ENCODE measurements at places on chromosomes 6 and 20.

- DNase-seq: no peak
Observed at GRCh38 chr6:27149150-27149549, 98.4 kb upstream of the PRSS16 start.

- DNase-seq: no peak
Observed at GRCh38 chr20:19748681-19749080, 9.4 kb upstream of the RIN2 start.

GRCh38 chr20:56995149-56995548 is 271.3 kb downstream of the BMP7 start:
- DNase-seq: no peak

DNA sequence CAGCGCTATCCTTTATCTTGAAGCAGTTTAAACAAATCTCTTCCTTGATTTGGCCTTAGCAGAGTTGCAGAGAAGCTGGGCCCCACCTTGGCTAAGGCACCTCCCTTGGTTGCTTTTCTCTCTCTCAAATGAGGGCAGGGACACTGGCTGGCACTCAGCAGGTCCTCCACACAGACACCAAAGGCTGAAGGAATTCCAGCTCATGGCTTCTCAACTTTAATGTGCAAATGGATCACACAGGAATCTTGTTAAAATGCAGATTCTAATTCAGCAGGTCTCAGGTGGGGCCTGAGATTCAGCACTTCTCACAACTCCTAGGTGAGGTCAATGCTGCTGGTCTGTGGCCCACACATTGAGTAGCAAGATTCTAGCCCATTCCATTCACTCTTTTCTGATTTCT is 25.7 kb downstream of the RIMS4 start:
- no peak for DNase-seq

DNA sequence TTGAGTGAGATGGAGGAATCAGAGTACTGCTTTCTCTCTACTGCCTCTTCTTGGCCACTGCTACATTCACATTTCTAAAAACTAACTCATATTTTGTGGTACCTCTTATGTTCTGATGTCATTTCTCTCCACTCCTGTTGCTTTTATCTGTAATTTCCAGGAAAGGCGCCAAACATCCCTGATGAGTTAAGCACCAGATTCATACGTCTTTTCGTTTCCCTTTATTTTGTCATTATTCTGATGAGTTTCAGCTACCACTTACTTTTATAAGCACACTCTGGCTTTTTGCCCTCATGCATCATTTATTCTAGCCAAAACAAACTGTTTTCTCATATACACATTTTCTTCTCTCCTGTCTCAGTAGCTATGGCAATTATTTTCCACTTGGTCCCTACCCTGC is 680.0 kb downstream of the RNF144B start:
- DNase-seq: no peak

DNA sequence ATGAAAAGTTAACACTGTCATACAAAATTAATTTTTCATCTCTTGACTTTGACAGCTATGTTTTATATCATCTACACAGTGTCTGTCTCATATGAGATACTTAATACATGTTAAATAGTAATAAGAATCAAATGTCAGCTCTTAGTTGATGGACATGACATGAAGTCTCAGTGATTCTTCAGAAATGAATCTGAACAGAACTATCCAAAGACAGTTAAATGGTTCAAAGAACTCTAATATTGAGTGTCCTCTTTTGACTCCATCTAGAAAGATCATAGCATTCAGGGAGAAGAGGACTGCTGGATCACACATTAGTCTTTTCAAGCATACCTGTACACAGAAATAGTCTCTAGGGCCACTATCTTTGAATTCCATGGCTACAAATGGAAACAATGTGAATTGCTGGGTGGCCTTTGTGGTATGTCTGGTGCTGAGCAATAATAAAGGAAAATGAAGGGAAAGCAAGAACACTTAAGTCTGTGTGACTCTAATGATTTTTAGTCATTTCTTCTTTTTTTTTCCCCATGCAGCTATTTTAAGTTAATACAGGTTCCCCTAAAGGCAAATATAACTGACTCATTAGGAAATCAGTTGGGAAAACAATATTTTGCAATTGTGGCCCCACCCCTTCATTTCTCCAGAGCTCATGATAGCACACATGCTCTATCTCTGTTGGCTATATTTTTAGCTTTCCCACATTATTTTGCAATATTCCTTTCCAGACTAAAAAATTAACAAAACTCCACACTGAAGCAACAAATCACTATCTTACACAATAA is 367.5 kb downstream of the GRIK2 start:
- no peak for DNase-seq

DNA sequence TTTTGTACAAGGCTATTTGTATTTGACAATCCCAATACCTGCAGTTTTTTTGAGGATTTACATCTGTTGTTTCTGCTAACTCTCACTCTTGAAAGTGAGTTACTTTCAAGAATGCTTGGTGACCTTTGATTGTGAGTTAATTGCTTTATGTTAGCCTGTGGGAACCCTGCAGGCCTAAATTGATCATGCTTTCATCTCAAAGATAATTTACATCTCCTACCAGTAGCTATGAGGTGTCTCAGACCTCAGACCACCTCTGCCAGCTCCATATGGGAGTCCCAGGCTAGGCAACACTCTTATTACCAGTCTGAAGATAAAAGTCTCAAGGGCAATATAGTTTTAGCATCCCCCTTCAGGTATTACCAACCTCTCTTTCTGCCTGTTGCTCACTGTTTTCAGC is 116.4 kb upstream of the THEMIS start:
- DNase-seq: no peak

- no peak for DNase-seq
Observed at GRCh38 chr6:141388666-141389065, 744.1 kb upstream of the GJE1 start.

DNA sequence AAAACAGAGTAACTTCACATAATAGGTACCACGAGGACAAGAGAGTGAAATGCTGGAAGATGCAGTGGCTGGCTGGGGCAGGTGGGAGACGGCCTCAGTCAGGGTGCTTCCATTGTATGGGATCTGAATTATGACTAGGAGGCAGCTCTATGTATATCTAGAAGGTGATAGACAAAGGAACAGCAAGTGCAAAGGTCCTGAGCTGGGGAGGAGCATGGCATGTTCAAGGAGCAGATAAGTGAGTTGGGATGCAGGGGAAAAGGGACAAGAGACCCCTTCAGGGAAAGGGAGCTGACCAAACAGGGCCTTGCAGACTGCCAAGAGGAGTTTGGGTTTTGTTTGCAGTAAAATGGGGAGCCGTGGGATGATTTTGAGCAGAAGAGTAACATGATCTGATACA is 8.3 kb upstream of the SLC9A8 start:
- peak; percentile 29 for DNase-seq

- DNase-seq: no peak
Observed at GRCh38 chr6:115194981-115195638, 852.3 kb upstream of the HS3ST5 start.

DNA sequence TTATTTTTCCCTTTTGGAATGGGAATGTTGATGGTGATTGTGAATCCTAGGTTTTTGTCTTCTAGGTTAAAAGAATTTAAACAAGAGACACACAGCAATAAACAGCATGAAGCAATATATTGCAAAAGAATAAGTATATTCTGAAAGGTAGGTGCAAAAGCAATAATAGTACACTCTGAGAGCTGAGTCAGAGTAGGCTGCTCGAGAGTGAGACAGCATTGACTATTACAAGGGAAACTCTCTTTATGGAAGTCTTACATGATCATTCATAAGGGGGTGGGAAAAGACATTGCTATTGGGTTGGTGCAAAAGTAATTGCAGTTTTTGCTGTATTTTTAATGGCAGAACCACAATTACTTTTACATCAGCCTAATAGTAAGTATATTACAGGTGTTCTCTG is 25.0 kb downstream of the FBXO5 start:
- no peak for DNase-seq

- DNase-seq: no peak
Observed at GRCh38 chr20:53958260-53958659, 112.1 kb downstream of the BCAS1 start.

GRCh38 chr6:90739339-90739738 is 152.5 kb upstream of the MAP3K7 start:
- DNase-seq: no peak

DNA sequence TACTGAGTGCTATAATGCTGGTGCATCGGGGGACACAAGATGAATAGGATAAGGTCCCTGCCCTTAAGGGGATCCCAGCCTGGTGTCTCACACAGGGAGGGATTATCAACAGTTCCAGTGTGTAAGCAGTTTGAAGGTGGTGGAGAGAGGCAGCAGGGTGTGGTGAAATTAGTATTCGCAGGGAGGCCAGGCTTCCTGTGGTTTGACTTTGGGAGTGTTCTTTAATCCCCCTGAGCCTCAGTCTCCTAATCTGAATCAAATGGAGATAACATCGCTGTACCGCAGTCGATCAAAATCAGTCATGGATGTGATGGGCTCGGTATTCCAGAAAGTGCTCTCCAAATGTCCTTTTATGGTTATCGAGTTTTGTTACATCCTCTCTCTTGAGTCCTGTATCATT is 288.1 kb upstream of the SUPT3H start:
- DNase-seq: no peak

GRCh38 chr20:36582322-36582721 is 8.9 kb downstream of the TGIF2 start:
- DNase-seq: no peak

DNA sequence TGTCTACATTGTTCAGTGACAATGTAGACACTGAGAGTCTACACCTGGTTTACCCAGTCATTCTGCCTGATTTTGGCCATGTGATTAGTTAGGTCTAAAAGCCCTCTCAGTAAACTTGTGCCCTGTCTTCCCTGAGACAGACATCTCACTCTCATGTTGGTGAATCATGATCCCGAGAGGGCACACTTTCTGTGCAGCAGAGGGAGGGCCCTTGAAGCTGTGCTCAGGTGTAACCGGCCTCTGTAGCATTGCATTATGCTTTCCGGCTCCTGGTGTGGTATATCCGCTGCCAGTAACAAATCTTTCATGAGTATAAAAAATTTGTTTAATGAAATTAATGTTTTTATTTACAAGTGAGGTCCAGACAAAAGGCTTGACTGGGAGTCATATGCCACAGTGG is 85.0 kb downstream of the RALGAPA2 start:
- DNase-seq: no peak

- no peak for DNase-seq
Observed at GRCh38 chr6:158730541-158730907, 80.7 kb downstream of the SYTL3 start.

GRCh38 chr6:167015302-167015701 is 16.1 kb downstream of the CEP43 start:
- DNase-seq: no peak

GRCh38 chr6:75210885-75211739 is 5.3 kb upstream of the COL12A1 start:
- no peak for DNase-seq

- DNase-seq: no peak
Observed at GRCh38 chr20:20492521-20493332, 124.8 kb downstream of the INSM1 start.

GRCh38 chr6:30600451-30600961 is 16.5 kb downstream of the PPP1R10 start:
- DNase-seq: no peak

- DNase-seq: no peak
Observed at GRCh38 chr6:16747232-16748024, 13.8 kb downstream of the ATXN1 start.

DNA sequence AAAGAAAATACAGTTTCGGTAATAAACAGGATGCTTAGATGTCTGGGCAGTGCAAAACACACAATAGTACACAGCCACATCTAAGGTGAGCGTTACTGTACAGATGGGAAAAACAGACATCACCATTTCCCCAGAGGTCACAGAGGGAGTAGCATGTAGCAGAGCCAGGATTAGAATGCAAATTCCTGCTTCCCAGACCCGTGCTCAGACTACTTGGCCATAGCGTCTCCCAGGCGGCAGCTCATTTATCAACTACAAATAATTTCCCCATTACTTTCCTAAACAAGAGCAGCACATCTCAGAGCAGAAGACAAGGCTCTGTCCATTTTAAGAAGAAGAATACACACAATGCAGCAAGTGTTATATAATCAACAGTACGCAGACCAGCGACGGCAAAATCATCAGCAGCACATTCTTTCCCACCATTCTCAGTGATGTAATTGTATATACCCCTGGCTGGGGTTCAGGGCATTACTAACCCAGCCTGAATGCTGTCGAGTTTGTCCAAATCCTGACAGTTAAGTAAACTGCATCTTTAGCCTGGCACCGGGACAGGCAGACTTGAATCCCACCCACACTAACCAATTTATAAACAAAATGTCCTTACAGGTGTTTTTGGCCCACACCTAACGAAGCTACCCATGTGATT is 61.9 kb downstream of the CNKSR3 start:
- no peak for DNase-seq

DNA sequence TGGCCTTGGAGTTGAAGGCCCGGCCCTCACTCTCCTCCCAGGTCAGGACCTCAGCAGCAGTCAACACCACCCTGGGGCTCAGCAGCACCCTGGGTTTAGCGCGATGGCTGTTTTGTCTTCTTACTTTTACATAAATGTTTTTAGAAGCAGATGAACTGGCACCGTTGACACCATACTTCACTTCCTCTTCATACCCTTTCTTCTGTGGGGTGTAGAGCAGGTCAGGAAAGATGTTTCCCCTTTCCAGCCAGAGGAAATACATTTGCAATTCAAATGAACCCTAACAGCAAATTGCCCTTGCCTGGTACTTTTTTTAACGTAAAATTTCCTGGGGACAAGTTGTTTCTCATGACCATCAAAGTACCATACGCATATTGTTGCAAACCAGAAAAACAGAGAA is 54.7 kb upstream of the SNX9 start:
- no peak for DNase-seq

GRCh38 chr6:138415125-138415524 is 11.1 kb downstream of the HEBP2 start:
- no peak for DNase-seq

GRCh38 chr6:108721286-108721685 is 126.9 kb upstream of the ARMC2 start:
- no peak for DNase-seq

GRCh38 chr6:48834706-48835105 is 628.3 kb downstream of the MMUT start:
- DNase-seq: no peak

GRCh38 chr6:111487661-111488060 is 4.6 kb upstream of the REV3L start:
- DNase-seq: no peak

- DNase-seq: no peak
Observed at GRCh38 chr20:20755674-20756319, 43.4 kb upstream of the RALGAPA2 start.

- DNase-seq: no peak
Observed at GRCh38 chr20:54116550-54117235, 46.3 kb upstream of the BCAS1 start.

GRCh38 chr6:25486550-25486949 is 165.5 kb upstream of the SCGN start:
- DNase-seq: no peak
